ENCODE measurements at places on chromosomes 7 and 10. TPM values are rescaled to one million over a fixed set of nuclear protein-coding genes. Genes with fewer than 3 reads are reported as not detected.

- DNase-seq: no peak
Observed at GRCh38 chr7:110590415-110590814, 500.5 kb upstream of the LRRN3 start.

Gene GPR141
- not detected for polyA plus RNA-seq

Gene GBX1
- not detected for polyA plus RNA-seq

- DNase-seq: no peak
Observed at GRCh38 chr10:44281089-44281613, 103.7 kb downstream of the CXCL12 start.

- no peak for DNase-seq
Observed at GRCh38 chr10:28719789-28720436, 42.6 kb downstream of the BAMBI start.
